ENCODE measurements at places on chromosomes 5 and 9.

GRCh38 chr5:149133795-149134777, 7.2 kb upstream of the ABLIM3 start:
- DNase-seq = no peak

DNA sequence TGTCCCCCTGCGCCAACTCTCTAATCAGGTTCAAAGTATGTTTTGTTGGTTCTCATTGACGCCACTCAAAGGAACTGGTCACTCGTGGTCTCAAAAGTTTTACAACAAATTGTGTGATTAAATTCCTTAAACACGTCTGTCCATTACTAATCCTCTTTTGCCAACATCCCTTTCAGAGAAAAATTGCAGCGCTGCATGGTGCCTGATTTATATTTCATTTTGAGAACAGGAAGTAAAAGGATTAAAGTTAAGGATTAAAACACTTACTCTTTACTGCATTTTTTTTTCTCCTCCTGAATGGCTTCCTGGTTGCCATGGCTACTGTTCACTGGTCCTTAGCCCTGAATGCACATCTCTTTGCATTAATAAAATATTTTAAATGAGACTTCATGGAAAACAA, 383.5 kb downstream of the GLIS3 start:
- DNase-seq = no peak

DNA sequence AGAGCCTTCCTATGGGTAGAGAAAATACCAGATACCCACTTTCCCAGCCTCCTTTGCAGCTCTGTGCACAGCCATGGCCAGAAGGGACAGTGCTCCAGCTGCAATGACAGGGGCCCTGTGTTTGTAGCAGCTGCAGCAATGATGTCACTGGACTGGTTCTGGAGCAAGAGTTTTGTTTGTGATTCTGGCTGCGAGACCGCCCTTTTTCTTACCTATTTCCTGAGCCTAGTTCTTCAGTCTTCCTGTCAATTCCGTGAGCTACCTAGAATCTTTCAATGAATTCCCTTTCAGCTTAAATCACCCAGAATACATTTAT, 10.0 kb upstream of the BOD1 start:
- DNase-seq = no peak

DNA sequence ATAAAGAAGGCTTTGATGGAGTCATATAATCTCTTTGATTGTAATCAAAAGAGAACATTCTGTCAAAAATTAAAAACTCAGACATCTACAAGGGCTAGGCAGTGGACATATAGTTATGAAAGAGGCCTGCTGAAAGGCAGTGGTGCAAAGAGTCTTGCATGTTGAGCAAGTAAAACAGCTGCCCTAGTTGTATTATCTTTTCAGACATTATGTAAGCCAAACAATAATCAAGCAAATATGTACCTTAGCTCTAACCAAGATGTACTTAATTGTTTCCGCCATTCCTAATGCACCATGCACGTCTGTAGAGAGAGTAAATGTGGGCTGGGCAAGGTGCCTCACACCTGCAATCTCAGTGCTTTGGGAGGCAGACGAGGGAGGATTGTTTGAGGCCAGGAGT, 14.3 kb downstream of the GAPT start:
- no peak for DNase-seq

DNA sequence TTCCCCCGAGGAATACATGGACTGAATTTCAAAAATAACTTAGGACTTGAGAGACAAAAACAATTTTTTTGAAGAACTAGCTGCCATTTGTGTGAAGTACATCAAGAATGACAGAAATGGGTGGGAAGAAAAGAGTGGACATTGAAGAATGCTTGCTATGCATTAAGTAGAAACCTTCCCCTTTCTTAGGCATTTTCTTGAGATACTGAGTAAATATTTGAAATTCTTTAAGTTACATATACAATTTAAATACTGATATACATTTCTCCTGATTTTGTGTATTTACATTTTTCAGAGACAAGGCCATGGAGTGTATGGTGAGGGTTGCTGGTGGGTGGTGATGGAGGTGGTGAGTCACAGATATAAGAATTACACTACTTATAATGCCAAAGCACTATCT, 319.3 kb upstream of the ADAMTSL1 start:
- no peak for DNase-seq

GRCh38 chr5:83718195-83718825, 2.3 kb downstream of the HAPLN1 start:
- no peak for DNase-seq

GRCh38 chr9:1044643-1045042, 5.5 kb upstream of the DMRT2 start:
- DNase-seq = no peak

GRCh38 chr9:78806492-78807160, 509.7 kb downstream of the PSAT1 start:
- no peak for DNase-seq

GRCh38 chr9:110895147-110895905, 142.9 kb downstream of the LPAR1 start:
- no peak for DNase-seq

- no peak for DNase-seq
These were observed 192.9 kb downstream of the PIK3R1 start for GRCh38 chr5:68408345-68408871.

GRCh38 chr5:125595095-125595494, 828.1 kb upstream of the GRAMD2B start:
- no peak for DNase-seq

DNA sequence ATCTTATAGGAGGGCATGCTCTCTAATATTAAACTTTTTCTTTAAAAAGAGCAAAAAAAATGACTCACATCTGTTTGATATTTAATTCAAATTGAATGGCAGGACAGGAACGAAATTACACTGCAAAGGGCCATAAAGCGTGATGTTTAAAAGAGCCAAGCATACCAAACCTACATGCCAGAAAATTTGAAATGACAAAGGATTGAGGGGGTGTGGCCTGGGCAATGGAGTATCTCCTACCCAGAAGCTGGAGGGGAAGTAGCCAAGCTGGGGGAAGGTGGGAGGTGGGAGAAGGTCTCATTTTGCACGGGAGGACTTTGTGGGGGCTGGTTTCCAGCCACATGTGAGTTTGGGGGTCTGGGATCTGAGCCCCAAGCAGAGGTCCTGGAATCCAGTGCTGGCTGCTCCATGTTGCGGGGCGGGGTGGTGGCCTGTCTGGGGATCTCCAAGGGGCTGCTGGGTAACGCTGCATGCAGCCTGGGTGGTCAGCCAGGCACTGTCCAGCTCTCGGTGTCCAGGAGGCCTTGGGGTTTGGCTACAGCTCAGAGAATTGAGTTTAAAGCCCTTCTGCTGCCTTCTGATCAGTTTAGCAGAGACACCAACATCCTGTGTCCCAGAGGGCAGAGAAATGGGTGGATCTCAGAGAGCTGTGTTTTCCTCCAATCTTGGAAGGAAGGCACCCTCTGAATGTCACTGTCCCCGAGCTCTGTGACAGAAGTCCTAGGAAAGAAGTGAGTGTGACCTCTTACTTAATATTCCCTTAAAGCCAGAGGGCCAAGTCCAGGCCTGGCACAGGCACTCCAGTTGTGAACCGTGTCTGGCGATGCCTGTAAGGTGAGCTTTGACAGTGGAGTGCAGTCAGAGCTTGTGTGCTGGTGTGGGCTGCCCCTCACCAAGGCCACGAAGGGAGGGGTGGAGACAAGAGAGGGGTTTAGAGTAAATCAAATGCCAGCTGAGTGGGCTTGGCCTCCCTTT, 7.6 kb downstream of the DCANP1 start:
- DNase-seq = no peak

GRCh38 chr9:6619909-6620308, 25.6 kb downstream of the GLDC start:
- no peak for DNase-seq

DNA sequence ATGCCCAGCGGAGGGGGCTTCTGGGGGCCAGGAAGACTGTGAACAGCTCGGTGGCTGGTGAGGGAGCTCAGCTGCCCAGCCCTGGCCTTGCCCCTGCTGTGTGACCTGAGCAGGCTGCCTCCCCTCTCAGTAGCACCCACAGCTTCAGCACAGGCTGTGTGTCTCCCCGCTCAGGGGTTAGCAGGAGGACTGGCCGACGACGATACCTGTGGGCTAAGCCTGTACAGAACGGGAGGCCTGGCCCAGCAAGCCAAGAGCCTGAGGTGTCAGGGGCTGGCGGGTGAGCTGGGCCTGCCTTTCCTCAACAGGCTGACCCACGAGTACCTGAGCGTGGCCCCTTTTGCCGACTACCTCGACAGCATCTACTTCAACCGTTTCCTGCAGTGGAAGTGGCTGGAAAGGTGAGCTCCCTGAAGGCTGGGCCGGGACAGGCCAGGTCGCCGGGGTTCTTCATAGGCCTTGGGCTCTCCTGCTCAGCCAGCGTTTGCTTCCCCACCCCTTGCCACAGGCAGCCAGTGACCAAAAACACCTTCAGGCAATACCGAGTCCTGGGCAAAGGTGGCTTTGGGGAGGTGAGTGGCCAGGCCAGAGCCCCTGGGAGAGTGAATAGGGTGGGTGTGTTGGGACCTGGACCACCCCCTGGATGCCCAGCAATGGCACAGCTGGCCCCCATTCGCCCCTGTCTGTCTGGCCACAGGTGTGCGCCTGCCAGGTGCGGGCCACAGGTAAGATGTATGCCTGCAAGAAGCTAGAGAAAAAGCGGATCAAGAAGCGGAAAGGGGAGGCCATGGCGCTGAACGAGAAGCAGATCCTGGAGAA, 6.6 kb downstream of the GRK6 start:
- no peak for DNase-seq

DNA sequence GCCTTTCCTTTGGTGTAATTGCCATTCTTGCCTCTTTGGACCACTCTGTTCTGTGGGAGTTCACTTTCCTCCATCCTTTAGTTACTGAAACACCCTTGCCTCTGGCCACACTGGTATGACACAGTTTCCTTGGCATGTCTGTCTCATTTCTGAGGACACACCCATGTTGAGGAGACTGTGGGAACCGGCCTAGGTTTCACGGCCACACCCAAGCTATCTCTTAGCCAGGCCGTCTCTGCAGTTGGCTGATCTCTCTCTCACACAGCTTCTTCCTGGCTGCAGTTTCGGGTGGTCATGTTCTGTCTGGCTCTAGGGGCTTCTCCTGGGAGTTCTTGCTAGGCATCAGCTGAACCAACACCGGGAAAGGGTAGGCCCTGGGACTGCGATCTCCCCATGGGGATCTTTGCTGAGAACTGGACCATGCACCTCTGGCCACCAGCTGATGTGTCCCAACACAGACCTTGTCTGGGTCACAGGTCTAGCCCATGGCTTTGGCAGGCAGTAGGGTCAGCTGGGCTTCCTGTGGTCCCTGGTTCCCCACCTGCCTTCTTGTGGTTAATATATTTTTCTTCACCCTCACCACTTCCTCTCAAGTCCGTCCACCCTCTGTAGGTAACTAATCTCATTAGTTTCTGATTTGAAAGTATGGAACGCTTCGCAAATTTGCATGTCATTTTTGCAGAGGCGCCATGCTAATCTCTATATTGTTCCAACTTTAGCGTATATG, 24.9 kb downstream of the ARHGEF37 start:
- no peak for DNase-seq

- no peak for DNase-seq
These were observed 295.1 kb downstream of the ISL1 start for GRCh38 chr5:51678330-51678729.

DNA sequence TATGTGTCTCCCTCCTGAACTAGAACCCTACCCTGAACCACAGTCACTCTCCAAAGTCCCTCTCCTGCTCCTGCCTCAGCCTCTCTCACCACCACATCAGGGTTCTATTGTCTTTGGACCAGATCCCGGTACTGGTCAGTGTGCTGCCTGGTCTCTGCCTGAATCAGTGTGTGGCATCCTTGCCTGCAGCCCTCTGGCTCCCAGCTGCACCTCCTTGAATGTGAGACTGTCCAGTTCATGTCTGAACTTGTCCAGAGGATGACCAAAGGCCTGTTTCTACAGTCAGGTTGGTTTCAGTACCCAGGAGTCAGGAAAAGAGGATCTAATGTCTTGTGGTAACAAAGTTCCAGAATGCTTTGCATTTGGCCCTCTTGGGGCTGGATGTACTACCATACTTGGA, 76.8 kb upstream of the RANBP3L start:
- no peak for DNase-seq

GRCh38 chr5:57445006-57445704, 37.5 kb downstream of the ACTBL2 start:
- DNase-seq = no peak

GRCh38 chr9:122510502-122510901, at the start of gene OR1J2:
Gene OR1J2 (plus strand): TSS chr9:122510802. CDS start chr9:122510802, 0 bp downstream.
- no peak for DNase-seq

All from T-helper 9 cell (primary cell).